SK-N-SH (cell line): ENCODE measurements at places on chromosomes 2 and 18. TPM values are rescaled to one million over a fixed set of nuclear protein-coding genes. Genes with fewer than 3 reads are reported as not detected.

CFC1 gene
- polyA plus RNA-seq, result not detected in 2 replicates

TGFA gene
- not detected in 2 replicates for polyA plus RNA-seq

LDAH gene
- polyA plus RNA-seq, result 12.7 and 13.9 TPM in 2 replicates

CMPK2 gene
- polyA plus RNA-seq, result 0.86 and 1.1 TPM in 2 replicates

ALPP gene
- not detected in 2 replicates for polyA plus RNA-seq

RPIA gene
- polyA plus RNA-seq, result 16.0 and 17.4 TPM in 2 replicates

GPAT2 gene
- not detected in 2 replicates for polyA plus RNA-seq

MBD1 gene
- 70.6 and 72.3 TPM in 2 replicates for polyA plus RNA-seq

CD207 gene
- polyA plus RNA-seq, result 0.33 and 0.62 TPM in 2 replicates

ZNF514 gene
- 9.0 and 12.5 TPM in 2 replicates for polyA plus RNA-seq

MARCHF4 gene
- 7.3 and 7.6 TPM in 2 replicates for polyA plus RNA-seq

STPG4 gene
- 0.20 and 0.21 TPM in 2 replicates for polyA plus RNA-seq

ABCA12 gene
- polyA plus RNA-seq, result 0.07 and 0.11 TPM in 2 replicates

PROM2 gene
- polyA plus RNA-seq, result 0.38 and 0.49 TPM in 2 replicates

FSHR gene
- not detected in 2 replicates for polyA plus RNA-seq

CPS1 gene
- 9.2 and 13.5 TPM in 2 replicates for polyA plus RNA-seq

TEX44 gene
- not detected in 2 replicates for polyA plus RNA-seq

SOX11 gene
- 2.9 and 3.4 TPM in 2 replicates for polyA plus RNA-seq

GCG gene
- not detected in 2 replicates for polyA plus RNA-seq

SLC4A3 gene
- 12.2 and 12.3 TPM in 2 replicates for polyA plus RNA-seq

GRB14 gene
- 3.9 and 6.4 TPM in 2 replicates for polyA plus RNA-seq

COL3A1 gene
- 900 and 987 TPM in 2 replicates for polyA plus RNA-seq

CREG2 gene
- 1.1 and 1.4 TPM in 2 replicates for polyA plus RNA-seq

MREG gene
- 2.5 and 3.5 TPM in 2 replicates for polyA plus RNA-seq

FAM117B gene
- 0.90 and 1.0 TPM in 2 replicates for polyA plus RNA-seq
